ENCODE measurements at places on chromosomes 1 and 21.

GRCh38 chr1:40974945-40975344 is 4.6 kb upstream of the CTPS1 start:
- no peak for DNase-seq

- no peak for DNase-seq
Measured at GRCh38 chr21:35730325-35730724, 330.0 kb downstream of the SETD4 start.

DNA sequence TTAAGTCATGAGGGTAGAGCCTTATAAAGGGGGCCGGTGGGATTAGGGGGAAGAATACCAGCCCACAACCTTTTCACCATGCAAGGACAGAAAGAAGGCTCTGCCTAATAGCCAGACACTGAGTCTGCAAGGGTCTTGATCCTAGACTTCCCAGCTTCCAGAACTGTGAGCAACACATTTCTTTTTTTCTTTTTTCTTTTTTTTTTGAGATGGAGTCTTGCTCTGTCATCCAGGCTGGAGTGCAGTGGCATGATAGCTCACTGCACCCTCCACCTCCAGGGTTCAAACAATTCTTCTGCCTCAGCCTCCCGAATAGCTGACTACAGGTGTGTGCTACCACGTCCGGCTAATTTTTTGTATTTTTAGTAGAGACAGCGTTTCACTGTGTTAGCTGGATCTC is 1.7 kb upstream of the ARL8A start:
- no peak for DNase-seq

DNA sequence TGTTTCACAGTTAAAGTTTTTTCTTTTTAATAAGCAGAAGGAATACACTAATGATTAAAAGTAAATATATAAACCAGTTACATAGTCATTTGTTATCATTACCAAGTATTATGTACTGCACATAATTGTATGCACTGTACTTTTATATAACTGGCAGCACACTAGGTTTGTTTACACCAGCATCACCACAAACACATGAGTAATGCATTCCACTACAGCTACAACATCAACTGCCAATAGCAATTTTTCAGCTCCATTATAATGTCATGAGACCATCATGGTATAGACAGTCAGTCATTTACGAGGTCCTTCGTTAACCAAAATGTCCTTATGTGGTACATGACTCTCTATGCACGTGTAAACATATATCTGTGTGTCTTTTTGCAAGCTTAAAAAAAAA is 35.2 kb downstream of the SCYL3 start:
- DNase-seq, result no peak

DNA sequence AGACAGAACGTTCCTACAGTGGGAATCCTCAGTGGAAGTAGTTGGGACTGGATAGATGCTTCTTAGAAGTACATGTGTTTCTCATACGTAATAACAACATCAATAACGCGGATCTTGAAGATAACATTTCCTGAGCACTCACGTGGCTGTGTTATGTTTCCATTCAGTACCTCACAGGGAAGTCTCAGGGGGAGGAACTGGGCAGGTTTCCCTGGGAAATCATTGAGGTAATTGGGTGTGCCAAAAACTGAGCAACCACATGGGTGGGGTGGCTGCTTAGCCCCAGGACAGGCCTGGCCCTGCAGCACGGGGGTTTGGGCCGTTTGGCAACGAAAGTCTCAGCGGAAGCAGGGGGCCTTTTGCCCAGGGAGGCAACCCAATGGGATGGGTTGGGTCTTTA is 133.8 kb downstream of the ZSCAN20 start:
- DNase-seq, result no peak

GRCh38 chr21:33869873-33870272 is 45.7 kb downstream of the ATP5PO start:
- no peak for DNase-seq

DNA sequence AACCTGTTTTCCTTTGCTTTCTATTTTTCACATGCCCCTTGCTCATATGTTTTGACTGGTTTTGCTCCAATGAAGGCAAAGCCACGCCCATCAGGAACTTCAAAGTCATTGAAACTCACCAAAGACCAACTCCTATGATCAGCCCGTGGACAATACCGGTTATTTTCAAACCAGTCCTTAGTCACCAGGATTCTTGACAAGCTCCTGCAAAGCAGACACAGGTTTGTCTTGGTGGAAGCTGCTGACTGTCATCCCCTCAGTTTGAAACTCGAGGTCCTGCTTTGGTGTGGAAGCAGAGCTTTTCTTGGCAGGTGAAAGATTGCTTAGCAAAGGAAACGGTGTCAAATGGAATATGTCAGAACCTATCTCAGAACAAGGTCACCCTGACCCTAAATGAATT is 384.7 kb upstream of the CXADR start:
- no peak for DNase-seq

DNA sequence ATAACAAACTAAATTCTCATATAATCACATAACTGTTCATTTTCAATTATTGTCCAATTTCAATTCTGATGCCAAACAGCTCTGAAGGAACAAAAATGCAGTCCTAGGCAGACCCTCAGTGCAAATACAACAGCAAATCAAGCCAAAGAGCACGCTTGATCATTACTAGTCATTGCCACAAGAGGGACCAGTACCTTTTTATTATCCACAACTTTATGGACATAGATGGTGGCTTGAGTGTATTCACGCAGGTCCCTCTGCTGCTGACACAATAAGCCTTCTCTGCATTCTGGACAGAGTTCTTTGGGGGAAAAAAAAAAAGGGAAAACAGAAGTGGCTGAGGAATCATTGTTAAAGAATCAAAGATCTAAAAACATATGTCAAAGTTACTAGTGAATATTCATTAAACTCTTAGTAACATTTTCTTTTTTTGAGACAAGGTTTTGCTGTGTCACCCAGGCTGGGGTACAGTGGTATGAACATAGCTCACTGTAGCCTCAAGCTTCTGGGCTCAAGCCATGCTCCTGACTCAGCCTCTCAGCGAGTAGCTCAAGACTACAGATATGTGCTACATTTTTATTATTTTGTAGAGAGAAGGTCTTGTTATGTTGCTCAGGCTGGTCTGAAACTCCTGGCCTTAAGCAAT is 34.3 kb upstream of the RAP1GAP start:
- no peak for DNase-seq

DNA sequence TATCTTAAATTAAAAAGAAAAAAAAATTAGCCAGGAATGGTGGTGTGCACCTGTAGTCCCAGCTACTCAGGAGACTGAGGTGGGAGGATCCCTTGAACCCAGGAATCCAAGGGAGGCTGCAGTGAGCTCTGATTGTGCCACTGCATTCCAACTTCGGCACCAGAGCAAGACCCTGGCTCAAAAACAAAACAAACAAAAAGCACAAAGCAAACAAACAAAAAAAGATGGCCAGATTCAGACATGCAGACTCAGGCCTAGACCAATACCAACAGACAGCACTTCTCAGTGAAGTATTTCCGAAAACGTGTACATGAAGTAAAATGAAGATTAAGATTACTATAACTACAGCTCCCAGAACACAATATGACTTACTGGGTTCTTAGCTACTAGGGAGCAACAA is 10.6 kb downstream of the SLC35D1 start:
- DNase-seq, result no peak

GRCh38 chr1:101194746-101195145 is 42.1 kb upstream of the S1PR1 start:
- no peak for DNase-seq

GRCh38 chr21:18142655-18143054 is 102.0 kb upstream of the CHODL start:
- no peak for DNase-seq

DNA sequence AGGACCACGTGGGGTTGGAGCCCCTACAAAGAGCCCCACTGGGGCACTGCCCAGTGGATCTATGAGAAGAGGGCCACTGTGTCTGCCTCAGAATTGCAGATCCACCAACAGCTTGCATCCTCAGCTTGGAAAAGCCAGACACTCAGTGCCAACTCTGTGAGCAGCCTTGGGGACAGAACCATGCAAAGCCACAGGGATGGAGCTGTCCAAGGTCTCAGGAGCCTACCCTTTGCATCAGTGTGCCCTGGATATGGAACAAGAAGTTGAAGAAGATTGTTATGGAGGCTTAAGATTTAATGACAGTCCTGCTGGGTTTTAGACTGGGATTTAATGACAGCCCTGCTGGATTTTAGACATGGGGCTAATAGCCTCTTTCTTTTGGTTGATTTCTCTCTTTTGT is 1670.9 kb downstream of the PLA2G4A start:
- no peak for DNase-seq

DNA sequence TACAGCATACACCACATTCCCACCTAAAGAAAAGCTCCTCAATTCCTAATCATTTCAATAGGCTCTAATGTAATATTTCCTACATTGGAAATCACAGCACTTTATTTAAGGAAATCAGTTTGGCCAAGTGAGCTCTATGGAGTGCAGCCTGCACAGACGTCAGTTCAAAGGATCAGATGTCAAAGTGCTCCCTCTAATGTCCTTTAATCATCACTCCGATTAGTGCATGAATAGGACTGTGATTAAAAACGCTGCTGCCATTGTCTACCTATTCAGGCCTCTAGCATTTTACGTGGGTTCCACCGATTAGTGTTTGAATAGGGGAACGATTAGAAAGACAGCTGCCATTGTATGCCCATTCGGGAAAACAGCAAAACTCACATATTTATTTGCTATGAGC is 50.2 kb downstream of the DPYD start:
- no peak for DNase-seq

GRCh38 chr1:43900386-43900785 is 33.2 kb upstream of the ARTN start:
- DNase-seq, result no peak

- no peak for DNase-seq
Measured at GRCh38 chr1:107976836-107977235, 11.9 kb upstream of the VAV3 start.

DNA sequence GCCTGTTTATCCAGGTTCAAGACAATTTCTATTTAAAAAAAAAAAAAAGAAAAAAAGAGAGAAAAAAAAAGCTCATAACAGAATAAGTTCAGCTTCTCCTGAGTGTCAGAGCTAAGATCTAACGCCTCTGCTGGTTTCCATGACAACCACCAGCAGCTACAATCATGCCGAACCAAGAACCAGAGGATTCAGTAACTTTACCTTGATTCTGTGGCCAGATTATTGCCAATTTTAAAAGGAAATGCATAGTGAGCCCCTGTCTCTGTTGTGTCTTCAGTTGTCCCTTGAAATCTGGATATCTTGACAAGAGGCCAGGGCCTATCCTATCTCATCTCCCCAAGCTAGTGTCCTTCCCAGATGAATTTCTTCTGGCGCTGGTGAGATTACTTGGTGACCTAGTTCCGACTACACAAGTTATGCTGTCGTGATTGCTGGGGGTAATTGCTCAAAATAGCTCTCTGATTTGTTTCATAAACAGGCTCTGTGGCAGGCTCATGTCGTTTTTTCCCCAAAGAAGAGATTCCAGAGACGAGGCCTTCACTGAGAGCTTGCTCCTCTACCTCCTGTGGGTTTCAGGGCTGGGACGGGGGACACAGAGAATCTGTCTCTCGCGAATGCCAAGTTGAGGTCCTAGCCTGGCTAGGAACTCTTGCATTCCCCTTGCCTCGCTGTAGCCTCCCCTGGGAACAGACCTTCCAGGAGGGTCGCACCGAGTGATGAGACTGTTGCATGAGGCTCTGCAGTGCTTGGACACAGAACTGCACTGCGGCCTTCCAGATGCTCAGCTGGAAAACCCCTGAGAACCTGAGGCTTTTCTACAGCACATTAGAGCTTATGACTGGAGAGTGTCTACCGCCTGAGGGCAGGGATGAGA is 32.4 kb upstream of the SCCPDH start:
- no peak for DNase-seq

- DNase-seq, result no peak
Measured at GRCh38 chr1:226820941-226821718, 49.3 kb upstream of the PSEN2 start.

DNA sequence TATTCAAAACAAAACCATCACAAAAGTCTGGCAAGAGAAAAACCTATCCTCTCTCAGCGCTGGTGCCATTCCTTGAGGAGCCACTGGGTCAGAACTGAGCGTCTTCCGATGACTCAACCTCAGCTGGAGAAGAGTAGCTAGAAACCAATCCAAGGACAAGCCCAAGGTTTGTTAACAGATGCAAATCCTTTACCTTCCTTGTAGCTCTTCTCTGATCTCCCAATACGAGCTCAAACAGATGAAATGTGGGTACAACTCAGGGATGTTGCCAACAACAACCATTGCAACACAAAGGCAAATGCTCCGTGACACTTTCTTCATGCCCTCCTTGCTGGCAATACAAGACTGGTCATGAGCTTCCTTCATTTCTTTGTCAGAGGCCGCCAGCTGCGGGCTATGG is 337.1 kb downstream of the SIPA1L2 start:
- DNase-seq, result no peak

GRCh38 chr1:85275701-85276214 is 674 bp downstream of the BCL10 start:
- DNase-seq, result no peak

- no peak for DNase-seq
Measured at GRCh38 chr1:116933606-116934515, 24.1 kb downstream of the PTGFRN start.

DNA sequence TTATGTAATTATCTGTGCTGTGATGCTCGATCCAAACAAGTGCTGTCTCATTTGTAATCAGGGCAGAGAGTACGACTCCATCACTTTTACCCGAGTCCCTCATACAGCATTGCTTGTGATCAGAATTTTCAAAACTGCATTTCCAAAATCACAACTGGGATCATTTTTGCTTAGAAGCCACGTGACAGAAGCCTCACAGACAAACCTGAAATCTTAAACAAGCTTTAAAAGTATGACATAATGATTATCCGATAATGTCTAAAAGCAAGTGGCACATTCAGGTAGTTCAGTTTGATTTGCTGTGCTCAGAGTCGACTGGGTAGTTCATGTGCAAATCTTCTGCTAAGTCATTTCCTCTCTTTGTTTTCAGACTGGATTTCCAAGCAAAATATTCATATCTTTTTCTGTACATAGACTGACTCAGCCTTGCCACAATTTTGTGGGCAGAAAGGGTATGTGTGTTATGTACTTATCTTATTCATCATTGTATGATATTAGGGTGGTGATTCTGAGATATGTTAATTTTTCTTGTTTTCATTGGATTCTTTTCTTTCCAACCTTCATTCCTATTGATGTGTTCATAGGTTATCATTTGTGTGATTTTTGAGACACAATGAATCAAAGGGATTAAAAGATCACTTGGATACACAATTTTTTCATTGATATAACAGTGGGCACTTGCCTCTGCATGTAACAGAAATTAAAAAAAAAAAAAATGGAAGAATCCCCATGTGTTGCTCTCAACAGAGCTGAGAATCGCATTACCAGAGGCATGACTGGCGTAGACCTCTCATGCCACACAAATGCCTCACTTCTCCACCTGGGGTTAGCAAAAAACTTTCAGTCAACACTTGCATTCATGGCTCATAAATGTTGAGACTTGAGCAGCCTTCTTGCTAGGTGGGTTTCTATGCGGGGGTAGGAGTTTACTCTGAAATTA is 355.7 kb downstream of the LTN1 start:
- DNase-seq, result peak; percentile 42

- no peak for DNase-seq
Measured at GRCh38 chr1:240709676-240710075, 97.7 kb upstream of the GREM2 start.

GRCh38 chr21:25501996-25502665 is 105.2 kb downstream of the MRPL39 start:
- peak; percentile 82 for DNase-seq

GRCh38 chr1:221429264-221429663 is 312.6 kb downstream of the DUSP10 start:
- no peak for DNase-seq

GRCh38 chr1:24743404-24744211 is 1.6 kb upstream of the CLIC4 start:
- no peak for DNase-seq

GRCh38 chr21:15667819-15668218 is 62.0 kb upstream of the USP25 start:
- no peak for DNase-seq

GRCh38 chr1:180182643-180183311 is 28.1 kb downstream of the QSOX1 start:
- DNase-seq, result no peak

Data from stimulated activated CD4-positive, alpha-beta T cell treated with anti-CD3 and anti-CD28 coated beads, Interleukin-1b, Interleukin-23, amount 100 ng/mL, for 48 hours (primary cell).